ENCODE measurements at places on chromosomes 2 and 18. TPM values are rescaled to one million over a fixed set of nuclear protein-coding genes. Genes with fewer than 3 reads are reported as not detected.

GRCh38 chr2:106011380-106011779 lies 182.7 kb downstream of the UXS1 start:
- peak; percentile 88 for DNase-seq

GRCh38 chr2:101380376-101380775 lies 6.9 kb downstream of the CREG2 start:
- no peak for DNase-seq

- DNase-seq: no peak
Observed at GRCh38 chr2:47167149-47167548, 12.0 kb upstream of the STPG4 start.

The RAX gene
- not detected for total RNA-seq
